ENCODE measurements at places on chromosomes 16 and 17.
A peak's percentile ranks its signal among the peaks of the same experiment; 100 is the strongest.

DNA sequence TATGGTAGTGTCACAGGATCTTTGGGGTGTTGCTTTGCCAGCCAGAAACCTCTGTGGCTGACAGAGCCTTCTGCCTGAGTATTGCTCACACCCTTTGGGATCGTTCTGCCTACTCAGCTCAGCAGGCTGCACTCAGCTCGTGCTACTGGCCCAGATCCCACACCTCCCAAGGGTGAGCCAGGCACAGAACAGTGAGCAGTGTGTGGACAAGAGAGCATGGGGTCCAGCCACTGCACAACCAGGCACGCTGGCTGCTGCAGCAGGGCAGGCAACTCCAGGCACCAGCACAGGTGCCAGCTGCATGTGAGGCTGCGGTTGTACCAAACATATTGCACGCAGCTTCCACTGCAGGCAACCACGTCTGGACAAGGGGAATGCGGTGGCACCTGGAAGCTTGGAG lies 84.9 kb downstream of the CYB561 start:
- no peak for DNase-seq

- no peak for DNase-seq
These were observed 143.4 kb downstream of the IRF8 start for GRCh38 chr16:86042393-86042792.

DNA sequence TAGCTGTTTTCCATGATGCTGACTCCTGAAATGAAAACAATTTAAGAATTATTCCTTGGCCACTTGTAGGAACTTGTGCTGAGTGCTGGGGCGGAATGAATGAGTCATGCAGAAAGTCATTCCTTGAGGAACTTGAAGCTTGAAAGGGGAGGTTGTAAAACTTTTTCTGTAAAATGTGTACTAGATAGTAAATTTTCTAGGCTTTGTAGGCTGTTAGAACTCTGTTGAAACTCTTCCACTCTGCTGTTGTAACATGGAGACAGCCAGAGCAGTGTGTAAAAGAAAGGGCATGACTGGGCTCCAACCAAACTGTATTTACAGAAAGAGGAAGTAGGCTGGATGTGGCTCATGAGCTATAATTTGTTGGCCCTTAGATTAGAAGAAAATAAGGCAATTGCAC lies 46.1 kb downstream of the ABCA8 start:
- DNase-seq, result no peak

DNA sequence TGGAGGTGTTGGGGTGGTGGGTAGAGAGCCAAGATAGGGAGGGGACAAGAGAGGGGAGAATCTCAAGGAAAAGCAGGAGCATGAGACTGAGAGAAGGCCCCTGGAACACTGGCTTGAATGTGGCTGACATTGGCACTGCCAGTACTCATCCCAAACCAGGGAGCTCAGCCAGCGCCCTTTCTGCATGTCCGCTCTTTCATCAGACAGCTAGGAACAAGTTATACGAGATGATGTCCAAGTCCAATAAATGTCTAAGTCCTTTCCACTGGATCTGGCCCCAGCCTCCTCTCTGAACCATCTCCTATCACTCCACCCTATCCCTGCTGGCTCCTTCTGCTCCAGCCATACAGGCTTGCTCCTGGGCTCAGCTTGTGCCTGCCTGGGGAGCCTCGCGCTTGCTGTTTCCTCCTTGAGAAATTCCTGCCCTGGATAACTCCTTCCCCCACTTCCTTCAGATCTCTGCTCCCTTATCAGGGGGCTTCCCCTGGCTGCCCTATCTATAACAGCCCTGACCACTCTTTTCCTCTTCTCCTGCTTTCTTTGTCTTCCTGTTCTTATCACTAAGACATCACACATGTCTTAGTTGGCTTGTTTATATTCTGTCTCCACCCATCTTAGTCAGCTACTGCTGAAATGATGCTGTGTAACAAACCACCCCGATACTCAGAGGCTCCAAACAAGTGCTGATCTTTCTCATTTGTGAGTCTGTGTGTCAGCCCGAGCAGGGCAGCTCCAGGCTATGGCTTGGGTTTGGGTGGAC lies 37.1 kb upstream of the MEOX1 start:
- DNase-seq, result no peak

DNA sequence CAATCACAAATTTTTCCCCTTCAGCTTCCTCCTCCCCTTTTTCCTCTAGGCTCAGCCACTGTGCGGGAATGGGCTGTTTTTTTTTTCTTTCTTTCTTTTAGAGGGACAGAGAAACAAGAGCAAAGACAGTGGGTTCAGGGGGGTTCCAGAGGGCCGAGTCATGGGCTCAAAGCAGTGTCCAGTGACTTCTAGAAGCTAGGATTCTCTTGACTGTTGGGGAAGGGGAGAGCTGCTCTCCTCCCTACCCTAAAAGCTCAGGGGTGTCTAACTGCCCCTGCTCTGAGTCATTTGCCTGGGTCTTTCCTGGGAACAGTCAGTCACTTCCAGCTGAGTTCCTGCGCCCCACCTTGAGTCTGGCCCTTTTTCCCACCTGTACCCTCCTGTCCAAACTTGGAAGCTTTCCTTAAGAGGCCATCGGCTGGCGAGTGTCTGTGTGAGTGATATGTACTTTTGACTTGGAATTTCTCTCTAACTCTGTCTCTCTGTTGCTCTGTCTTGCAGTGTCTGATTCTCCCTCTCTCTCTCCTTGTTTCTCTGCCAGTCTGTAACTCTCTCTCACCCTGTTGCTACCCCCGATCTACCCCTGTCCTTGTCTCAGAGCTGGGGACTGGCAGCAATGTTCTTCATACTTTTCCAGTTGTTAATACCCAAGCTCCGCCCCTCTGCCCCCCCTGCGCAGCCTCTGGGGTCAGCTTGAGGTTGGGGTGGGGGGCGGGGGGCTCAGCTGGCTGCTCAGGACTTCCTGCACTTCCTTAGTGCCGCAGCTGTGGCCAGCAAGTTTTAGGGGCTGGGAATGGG lies 2.4 kb downstream of the THRA start:
- no peak for DNase-seq

GRCh38 chr17:66750116-66750515 lies 84.8 kb upstream of the CACNG5 start:
- DNase-seq, result no peak

DNA sequence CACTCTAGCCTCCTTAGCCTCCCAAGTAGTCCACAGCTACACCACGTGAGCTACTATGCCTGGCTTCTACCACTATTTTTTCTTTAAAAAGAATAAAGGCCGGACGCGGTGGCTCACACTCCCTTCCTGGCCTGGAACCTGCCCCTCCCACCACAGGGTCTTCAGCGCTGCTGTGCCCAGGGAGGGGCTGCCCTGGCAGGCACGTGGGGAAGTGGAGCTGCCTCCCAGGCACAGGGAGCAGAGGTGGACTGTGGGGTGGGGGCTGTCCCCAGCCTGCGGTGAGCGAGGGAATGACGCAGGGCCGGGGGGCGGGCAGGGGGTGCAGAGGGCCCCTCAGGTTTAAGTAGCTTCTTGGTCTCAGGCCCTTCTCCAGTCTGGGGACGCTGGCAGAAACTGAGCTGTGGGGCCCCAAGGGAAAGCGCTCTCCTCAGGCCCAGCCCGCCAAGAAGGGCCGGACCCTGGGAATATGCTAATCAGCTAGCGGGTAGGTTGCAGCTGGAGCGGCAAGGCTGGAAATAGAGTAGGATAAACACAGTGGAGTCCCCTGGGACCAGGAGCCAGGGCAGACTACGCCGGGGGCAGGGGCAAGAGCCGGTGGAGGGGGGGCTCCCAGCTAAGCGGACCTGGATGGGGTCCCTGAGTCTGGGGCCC lies 46.8 kb downstream of the TIMM22 start:
- no peak for DNase-seq

DNA sequence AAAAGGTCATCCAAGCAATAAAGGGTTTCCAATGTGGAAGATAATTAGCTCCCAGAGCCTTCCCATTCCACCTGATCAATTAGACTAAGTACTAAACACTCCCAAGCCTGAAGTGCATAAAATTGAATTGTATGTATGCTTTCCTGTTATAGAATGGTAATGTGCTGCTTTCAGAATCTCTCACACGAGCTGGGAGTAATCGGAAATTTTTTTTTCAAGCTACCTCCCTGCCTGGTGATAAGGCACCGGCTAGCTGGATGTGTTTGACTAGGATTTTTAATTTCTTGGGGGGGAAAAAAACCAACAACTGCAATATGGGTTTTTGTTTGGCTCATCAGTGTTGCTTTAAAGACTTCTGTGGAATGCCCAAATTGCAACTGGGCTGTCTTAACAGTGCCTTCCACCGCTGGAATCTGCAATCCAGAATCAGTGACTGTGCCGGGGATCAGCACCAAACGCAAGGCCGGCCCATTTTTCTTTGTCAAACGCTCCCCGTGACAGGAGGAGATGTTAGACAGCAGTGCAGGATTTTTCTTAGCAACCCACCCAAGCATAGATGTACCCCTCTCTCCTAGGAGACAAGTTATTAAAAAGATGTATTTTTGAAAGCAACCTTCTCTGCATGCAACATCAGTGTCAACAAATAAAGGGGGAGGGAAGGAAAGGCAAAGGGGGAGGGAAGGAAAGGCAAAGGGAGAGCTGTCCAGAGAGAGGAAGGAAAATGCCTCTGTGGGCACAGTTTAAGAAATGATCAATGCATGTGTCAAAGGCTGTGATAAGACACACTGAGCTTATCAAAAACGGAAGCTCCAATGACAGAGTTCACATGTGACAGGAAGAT lies 387.2 kb downstream of the NPIPA8 start:
- no peak for DNase-seq

DNA sequence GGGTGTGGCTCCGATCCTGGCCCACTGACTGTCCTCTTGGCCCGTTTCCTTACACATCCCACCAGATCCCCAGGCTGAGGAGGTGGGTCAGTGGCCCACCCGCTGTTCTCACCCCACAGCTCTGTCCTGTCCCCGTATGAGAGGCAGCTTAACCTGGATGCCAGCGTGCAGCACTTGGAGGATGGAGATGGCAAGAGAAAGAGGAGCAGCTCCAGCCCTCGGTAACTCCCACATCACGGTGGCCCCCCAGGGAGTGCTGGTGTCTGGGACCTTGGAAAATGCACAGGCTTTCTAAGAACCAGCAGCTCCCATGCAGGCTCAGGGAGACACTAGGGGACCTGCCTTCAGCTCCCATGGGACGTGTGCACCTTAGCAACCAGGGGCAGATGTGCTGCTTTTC lies 4.2 kb upstream of the LLGL2 start:
- no peak for DNase-seq

GRCh38 chr17:31835984-31836383 lies 23.1 kb downstream of the COPRS start:
- DNase-seq, result no peak

- no peak for DNase-seq
These were observed 250.7 kb upstream of the MON1B start for GRCh38 chr16:76940251-76940650.

GRCh38 chr17:64008830-64009229 lies 10.7 kb downstream of the PRR29 start:
- no peak for DNase-seq

GRCh38 chr17:81210868-81211267 lies 11.9 kb downstream of the CEP131 start:
- no peak for DNase-seq

GRCh38 chr17:1940810-1941185 lies 84.3 kb downstream of the RTN4RL1 start:
- DNase-seq, result no peak

DNA sequence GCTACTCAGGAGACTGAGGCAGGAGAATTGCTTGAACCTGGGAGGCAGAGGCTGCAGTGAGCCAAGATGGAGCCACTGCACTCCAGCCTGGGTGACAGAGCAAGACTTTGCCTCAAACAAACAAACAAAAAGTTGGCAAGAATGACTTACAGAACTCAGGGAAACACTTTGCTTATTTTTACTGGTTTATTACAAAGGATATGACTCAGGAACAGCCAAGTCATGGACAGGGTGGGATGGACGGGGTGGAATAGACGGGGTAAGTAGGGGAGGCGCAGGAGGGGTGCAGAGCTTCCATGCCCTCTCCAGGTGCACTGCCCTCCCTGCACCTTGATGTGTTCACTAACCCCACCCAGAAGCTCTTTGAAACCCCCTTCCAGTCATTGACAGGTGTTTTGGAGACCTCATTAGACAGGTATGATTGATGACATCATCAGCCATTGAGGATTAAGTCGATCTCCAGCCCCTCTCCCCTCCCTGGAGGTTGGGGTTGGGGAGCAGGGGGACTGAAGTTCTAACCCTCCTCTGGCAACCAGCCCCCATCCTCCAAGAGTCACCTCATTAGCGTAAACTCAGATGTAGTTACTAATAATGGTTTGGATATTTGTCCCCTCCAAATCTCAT lies 41.3 kb upstream of the ZCCHC14 start:
- DNase-seq, result no peak

DNA sequence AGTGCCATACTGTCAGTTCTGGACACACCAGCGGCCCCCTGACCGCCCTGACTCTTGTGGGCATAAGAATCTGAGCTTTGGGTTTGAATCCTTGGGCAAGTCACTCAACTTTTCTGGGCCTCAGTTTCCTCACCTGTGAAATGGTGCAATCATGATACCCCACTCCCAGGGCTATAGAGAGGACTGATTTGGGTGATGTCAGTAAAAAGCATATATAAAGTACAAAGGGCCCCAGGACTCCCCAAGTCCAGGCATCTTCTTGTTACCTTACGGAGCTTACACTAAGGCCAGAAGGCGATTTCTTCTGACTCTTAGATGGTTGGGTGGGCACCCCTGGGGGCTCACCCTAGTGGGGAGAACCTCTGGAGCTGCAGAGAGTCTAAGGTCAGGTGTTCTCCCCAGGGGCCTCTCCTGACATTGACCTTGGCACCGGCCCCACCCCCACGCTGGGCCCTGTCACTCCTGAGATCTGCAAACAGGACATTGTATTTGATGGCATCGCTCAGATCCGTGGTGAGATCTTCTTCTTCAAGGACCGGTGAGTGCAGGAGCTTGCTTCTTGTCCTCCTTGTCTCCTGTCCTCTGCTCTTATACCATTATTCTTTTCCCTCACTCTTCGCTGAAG lies 13.9 kb downstream of the MMP2 start:
- DNase-seq, result no peak

GRCh38 chr17:8900626-8901585 lies 33.4 kb upstream of the PIK3R6 start:
- no peak for DNase-seq

DNA sequence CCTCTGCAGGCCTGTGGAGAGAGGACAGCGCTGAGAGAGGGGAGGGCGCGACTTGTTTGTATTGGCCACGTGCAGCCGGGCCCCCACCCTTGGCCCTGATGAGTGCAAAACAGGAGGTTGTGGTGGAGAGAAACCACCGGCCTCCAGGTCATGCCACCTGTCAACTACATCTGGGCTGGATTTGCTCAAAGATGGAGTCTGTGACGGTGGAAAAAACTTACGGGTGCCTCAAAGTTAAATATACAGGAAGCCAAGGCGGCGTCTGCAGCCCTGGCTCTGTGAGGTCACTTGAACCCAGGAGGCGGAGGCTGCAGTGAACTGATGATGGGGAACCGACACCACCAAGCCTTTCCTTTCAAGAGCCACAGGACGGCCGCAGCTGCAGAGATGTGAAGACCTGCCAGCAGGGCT lies 15.7 kb downstream of the C16orf74 start:
- DNase-seq, result no peak

GRCh38 chr16:88539652-88540345 lies 30.4 kb upstream of the ZC3H18 start:
- DNase-seq, result no peak

GRCh38 chr17:44137891-44138709 lies 3.6 kb upstream of the HROB start:
- peak; percentile 91 for DNase-seq

Measured in COR-L47 (cell line).